ENCODE measurements at places on chromosomes 2 and 18. TPM values are rescaled to one million over a fixed set of nuclear protein-coding genes. Genes with fewer than 3 reads are reported as not detected.

The PRKRA gene
- 71.5 TPM for total RNA-seq

The SULT6B1 gene
- total RNA-seq, result not detected

The ERFE gene
- 1.3 TPM for total RNA-seq

The KCNS3 gene
- total RNA-seq, result 30.3 TPM

The FAM237A gene
- not detected for total RNA-seq

- DNase-seq, result no peak
Observed at GRCh38 chr2:49780949-49781348, 626.6 kb upstream of the FSHR start.

DNA sequence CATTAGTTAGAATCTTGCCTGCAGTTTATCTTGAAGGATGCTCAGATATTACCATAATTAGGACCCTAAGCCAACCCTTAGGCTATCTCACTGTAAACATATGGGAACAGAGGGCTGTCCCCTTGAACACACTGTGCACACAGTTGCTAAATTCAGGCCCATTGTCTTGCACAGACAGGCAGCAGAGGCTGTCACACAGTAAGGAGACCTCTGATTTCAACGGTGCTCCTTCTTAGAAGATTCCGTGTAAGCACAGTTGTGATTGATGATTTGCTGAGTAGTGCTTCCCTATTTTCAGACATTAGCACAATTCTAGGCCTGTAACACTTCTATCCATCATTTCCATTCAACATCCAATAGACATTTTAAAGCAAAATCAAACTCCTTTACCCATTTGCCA is 108.0 kb downstream of the RNF152 start:
- DNase-seq, result no peak

DNA sequence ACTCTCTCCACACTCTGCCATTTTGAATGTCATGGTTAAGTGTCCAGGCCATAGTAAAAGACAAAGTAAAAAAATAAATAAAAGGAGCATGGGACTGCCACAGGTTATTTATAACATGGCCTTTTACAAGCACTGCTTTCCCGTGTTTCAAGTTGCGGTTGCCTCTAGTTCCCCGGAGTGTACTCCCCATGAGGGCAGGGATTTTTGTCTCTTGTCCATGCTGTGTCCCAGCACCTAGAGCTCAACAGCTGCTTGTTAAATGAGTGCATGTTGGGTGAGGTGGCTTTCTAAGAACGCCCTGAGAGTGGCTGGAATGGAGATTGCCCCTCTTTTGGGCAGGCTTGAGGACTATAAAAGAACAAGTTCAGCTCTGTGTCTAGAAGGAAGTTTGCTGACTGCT is 8.4 kb downstream of the CAVIN2 start:
- no peak for DNase-seq

All from thoracic aorta (tissue), 2 donors.